ENCODE measurements at places on chromosomes 3 and 15.
A peak's percentile ranks its signal among the peaks of the same experiment; 100 is the strongest.

DNA sequence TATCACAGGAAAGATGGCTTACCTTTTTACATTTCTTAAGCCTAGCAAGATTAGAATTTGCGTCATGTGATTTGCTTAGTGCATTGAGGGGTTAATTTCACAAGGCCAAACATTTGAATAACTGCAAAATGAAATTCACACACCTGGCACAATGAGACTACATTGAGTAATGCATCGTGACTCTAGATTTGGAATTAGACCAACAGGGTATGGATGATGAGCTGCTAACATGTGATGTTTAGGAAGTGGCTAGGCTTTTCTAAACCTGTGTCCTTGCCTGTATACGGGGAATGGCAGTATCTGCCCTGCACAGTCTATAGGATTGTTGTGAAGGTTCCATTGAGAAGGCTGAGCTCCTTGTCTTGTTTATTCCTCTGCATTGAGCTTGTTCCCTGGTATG, 160.1 kb downstream of the MFSD1 start:
- DNase-seq: no peak

- peak; percentile 59 for DNase-seq
Observed at GRCh38 chr3:107987036-107987939, 103.5 kb downstream of the CD47 start.

GRCh38 chr3:61158216-61158615, 93.0 kb downstream of the FHIT start:
- DNase-seq: no peak

GRCh38 chr3:110743984-110744383, 327.6 kb upstream of the NECTIN3 start:
- no peak for DNase-seq

DNA sequence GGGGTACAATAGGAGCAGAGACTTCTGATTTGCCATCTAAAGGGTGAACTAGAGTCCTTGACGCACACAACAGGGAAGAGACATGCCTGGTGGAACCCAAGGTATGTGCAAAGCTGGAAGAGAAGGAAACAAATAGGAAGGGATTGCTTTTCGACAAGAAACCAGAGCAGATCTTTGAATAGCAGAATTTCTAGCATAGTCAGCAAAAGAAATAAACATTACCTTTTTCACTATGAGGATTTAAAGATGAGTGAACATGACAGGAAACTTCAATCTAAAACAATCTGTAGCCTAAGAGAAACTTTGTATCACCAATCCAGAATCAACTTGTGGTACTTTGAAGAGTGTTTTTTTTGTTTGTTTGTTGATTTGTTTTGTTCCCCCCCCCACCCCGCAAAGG, 4.9 kb downstream of the IL5RA start:
- DNase-seq: no peak

DNA sequence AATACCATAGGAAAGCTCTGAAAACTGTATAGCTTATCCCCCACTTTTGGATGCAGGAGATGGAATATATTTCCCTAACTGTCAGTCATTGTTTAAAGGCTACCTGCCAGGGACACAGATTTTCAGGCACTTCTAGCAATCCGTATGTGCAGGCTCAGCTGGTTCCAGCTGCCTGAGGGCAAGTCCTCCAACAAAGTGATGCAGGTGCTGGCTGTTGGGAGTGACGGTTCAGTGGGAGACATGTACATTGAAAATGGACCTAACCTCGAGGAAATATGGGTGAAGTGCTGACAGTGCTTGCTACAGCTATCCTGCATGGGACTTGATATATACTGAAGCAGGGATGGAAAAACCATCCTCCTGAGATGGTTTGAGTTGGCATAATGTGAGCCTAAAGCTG, 153.1 kb upstream of the GAP43 start:
- no peak for DNase-seq

Measured in SK-N-SH (cell line).